ENCODE measurements at places on chromosomes 5 and 9. TPM values are rescaled to one million over a fixed set of nuclear protein-coding genes. Genes with fewer than 3 reads are reported as not detected.

GRCh38 chr5:133072021-133072420 lies 20.2 kb downstream of the HSPA4 start:
- H3K36me3 ChIP-seq = peaks cover 42% of the 10 kb centered on the region
- H3K4me1 ChIP-seq = no peaks in the 10 kb centered on the region
- no peaks in the 10 kb centered on the region for H3K27me3 ChIP-seq

- H3K36me3 ChIP-seq = no peaks in the 10 kb centered on the region
- peak overlapping the region; percentile 57 for H3K4me3 ChIP-seq
- DNase-seq = no peak
- no peak overlapping the region for H3K27ac ChIP-seq
- H3K27me3 ChIP-seq = peaks cover 30% of the 10 kb centered on the region
- peaks cover 11% of the 10 kb centered on the region for H3K4me1 ChIP-seq
Observed at GRCh38 chr5:149141957-149142851, 911 bp downstream of the ABLIM3 start.

DNA sequence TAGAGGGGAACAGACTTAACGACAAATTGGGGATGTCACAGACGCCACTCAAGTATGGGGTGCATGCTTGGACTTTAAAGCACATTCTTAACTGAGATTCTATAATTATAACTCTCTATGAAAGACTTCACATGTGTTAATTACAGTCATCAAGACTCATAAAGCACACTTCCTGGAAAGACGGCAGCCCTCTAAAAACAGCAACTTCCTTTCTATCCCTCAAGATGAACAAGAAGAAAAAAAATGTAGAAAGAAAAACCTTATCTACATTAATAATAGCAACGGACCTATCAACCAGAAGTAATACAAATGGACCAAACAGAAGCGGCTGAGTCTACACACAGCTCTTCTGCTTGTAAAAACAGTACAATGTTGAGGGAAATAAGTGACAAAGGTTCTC lies 21.2 kb downstream of the GNAQ start:
- peaks cover 30% of the 10 kb centered on the region for H3K4me1 ChIP-seq
- no peaks in the 10 kb centered on the region for H3K27me3 ChIP-seq
- no peak for DNase-seq
- H3K27ac ChIP-seq = no peak overlapping the region
- H3K4me3 ChIP-seq = no peak overlapping the region

DNA sequence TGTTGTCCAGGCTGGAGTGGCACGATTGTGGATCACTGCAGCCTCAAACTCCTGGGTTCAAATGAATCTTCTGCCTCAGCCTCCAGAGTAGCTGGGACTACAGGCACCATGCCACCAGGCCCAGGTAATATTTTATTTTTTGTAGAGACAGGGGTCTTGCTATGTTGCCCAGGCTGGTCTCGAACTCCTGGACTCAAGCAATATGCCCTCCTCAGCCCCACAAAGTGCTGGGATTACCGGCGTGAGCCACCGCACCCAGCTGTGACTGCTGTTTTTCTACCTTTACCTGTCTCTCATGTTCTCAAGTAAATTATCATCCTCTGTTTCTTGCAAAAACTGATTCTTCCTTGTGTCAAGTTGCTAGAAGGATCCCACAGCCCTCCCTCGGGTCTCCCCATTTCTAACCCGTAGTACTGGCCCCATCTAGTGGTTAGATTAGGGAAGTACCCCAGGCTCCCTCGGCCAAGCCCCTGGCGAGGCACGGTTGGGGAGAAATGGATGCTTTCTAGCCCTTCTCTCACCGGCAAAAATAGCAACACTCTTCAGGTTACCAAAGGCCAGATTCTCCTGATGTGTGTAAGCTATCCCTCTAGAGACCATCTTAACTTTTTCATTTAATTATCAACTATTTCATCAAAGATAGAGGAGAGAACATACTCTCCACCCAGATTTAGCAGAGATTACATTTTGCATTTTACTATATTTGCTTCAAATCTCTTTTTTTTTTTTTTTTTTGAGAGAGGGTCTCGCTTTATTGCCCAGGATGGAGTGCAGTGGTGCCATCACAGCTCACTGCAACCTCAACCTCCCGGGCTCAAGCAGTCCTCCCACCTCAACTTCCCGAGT lies 19.2 kb upstream of the TOR1B start:
- DNase-seq = peak; percentile 72
- no peaks in the 10 kb centered on the region for H3K36me3 ChIP-seq
- peaks cover 29% of the 10 kb centered on the region for H3K27me3 ChIP-seq
- H3K4me1 ChIP-seq = no peaks in the 10 kb centered on the region

PTPN3 gene
- 3.7 TPM for total RNA-seq

RXRA gene
- total RNA-seq = 64.8 TPM

All from progenitor cell of endocrine pancreas (in vitro differentiated cells).